NCI-H460 (cell line): ENCODE measurements at places on chromosomes 4 and X.

GRCh38 chrX:134551376-134552048, 91.5 kb downstream of the HPRT1 start:
- no peak for DNase-seq

- no peak for DNase-seq
These were observed 170.3 kb downstream of the MOSPD2 start for GRCh38 chrX:15043538-15043937.

GRCh38 chr4:127463883-127464282, 168.9 kb upstream of the INTU start:
- DNase-seq, result no peak

DNA sequence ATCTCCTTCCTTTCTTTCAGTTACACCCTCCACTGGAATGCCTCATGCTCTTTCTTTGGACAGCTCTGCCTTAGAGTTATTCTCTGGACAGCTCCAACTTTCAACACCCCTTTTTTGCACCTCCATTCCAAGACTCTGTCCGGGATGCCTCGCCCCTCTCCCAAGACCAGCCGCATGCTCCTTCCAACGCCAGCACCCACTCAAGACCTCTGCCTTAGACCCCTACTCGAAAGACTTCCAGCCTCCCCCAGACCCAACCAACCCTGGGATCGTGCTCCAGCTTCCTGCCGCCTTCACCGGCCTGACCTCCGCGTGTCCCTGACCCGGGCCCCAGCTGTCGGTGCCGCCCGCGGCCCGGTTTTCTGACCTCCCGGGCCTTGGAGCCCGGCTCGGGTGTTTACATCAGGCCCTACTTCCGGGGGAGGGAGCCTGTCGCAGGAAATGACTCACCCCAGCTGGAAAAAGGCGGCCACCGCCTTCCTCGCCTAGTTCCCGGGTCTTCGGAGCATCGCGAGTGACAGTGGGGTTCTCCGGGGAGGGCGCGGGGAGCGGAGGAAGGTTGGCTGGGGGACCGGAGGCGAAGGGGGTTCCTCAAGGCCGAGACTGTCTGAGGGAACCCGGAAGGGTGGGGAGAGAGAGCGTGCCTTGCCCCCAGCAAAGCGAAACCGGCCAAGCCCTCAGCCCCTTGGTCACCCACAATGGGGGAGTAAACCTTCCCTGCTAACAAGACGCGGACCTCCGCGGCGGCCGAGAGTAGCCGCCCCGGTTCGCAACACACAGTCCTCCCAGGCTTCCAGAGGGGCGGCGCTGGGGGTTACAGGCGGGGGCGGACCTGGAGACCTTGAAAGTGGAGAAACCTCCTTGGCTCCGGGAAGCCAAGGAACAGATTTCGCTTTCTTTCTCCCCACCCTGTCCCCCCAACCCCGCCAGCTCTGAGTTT, at the start of gene WDR45:
Gene WDR45, minus strand, starts transcription at position 399 of the 940 bp plus-strand sequence. CDS start 1,792 bp downstream, outside the sequence.
- peak; percentile 59 for DNase-seq

GRCh38 chr4:14193601-14194000, 566.1 kb upstream of the BOD1L1 start:
- DNase-seq, result no peak

- no peak for DNase-seq
These were observed 15.8 kb upstream of the RBMX start for GRCh38 chrX:136896121-136896914.
